ENCODE measurements at places on chromosomes 4 and X. TPM values are rescaled to one million over a fixed set of nuclear protein-coding genes. Genes with fewer than 3 reads are reported as not detected.

Gene TGIF2LX
- not detected for total RNA-seq

Gene C4orf50
- under 0.01 TPM for total RNA-seq

Gene GAGE2A
- total RNA-seq, result not detected

Gene NLGN3
- total RNA-seq, result 0.09 TPM

Gene REELD1
- total RNA-seq, result not detected
